ENCODE measurements at places on chromosomes 2 and 18. TPM values are rescaled to one million over a fixed set of nuclear protein-coding genes. Genes with fewer than 3 reads are reported as not detected.

DNA sequence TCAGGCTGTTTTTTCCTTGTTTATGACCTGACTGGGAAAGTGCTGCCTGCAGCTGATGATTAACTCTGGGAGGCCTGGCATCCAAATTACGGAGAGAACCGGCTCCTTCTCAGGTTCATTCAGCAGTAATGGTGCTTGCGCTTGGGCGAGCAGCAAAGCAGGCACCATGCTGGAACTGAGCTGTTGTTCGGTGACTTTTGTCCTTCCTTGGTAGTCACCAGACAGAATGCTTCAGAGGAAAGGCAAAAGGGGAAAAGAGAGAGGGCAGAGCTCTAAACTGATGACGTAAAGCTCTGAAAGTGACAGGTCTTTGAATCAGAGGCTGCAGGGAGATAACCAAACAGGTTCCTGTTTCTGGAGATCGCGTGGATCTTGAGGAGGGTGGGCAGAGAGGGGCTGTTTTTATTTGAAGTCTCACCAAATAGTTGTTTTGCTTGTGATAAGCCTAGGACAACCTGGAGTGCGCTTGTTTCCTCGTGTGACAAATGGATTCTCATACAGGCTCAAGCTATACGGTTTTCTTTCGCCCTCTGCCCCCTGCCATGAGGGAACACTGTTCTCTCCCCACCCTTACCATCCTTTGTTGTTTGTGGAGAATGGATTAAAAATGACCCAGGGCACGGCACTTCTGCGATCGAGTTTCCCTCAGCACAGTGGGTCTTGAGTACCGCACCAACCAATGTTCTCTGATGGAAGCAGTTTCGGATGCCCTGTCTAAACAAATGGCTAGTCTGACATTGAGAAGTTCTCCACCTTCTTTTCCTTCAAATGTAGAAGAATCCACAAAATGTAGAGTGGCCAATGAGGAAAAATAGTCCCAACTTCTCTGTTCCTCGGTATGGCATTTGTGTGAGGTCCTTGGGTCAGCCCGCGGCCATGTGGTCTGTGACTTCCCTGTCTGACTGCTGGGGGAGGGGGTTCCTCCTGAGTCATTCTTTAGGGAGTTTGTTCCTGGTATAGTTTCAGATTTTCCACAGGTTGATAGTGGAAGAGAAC, 1.3 kb downstream of the RASGRP3 start:
- DNase-seq, result no peak

- DNase-seq, result no peak
Measured at GRCh38 chr2:62204998-62205496, 9.1 kb downstream of the B3GNT2 start.

DNA sequence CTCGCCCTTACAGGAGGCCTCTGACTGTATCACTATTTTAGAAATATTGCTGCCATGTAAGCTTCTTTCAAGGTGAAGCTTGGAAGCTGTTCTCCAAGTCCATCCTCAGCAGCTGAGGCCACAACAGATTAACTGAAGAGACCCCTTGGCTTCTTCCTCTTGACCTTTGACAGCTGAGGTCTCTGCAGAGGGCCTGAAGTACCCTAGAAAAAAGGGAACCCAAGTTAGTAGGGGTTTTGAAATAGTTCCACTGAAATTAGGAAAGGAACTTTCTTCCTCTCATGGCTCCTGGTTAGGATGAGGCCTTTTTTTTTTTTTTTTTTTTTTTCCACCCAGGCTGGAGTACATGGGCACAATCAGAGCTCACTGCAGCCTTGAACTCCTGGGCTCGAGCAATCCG, 15.5 kb upstream of the IHH start:
- no peak for DNase-seq

DNA sequence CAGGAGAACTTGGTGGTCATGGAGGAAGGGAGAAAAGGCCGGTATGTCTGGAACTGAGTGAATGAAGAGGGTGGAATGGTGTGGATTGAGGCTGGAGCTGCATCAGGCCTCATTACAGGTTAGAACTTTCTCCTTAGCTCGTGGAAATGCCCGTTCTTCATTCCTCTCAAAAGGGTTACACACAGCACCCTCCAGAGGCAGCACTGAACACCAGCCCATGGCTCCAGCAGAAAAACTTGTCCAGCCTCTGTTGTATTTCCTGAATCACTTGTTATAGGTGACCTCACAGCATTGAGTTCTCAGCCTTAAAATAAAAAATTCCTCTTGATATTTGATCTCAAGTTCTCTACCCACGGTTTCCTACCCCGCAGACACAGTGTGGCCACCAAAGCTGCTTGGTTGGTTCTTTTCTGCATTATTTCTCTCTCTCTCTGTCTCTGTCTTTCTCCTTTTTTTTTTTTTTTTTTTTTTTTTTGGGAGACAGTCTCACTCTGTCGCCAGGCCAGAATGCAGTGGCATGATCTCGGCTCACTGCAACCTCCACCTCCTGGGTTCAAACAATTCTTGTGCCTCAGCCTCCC, 89.6 kb downstream of the ITGB1BP1 start:
- DNase-seq, result peak; percentile 65

DNA sequence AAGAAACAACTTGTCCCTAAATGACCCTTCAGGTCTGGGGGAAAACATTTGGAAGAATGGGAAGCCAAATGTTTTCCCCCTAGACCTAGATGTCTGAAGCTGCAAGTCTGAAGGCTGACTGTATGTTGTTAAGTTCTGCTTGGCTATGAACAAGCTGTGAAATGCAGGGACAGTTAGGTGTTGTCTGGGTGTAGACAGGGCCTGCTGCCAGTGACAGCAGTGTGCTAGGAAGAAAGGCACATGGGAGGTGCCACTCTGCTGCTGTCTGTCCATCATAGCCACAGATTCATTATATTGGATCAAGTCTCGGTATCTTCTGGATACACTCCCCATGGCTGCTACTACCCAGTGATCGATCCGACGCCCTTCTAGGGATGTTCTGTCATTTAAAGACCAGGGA, 265.9 kb upstream of the PXDN start:
- peak; percentile 2 for DNase-seq

DNA sequence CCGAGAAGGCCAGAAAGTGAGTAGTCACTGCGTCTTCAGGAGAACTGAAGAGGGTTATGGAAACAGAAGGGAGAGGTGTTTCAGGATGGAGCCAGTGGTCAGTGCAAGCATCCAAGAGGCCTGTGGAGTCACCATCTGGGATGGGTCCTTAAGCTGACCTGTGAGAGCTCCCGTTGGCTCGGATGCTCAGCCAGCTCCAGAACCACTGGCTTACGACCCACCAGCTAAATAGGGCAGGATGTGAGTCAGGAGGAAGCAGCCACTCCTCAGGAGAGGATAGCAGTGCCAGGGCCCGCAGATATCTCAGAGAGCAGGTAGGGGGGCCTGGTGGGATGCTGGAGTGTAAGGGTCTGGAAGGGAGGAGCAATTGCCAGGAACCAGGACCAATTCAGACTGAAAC, 63.1 kb upstream of the B3GNT7 start:
- peak; percentile 17 for DNase-seq

DNA sequence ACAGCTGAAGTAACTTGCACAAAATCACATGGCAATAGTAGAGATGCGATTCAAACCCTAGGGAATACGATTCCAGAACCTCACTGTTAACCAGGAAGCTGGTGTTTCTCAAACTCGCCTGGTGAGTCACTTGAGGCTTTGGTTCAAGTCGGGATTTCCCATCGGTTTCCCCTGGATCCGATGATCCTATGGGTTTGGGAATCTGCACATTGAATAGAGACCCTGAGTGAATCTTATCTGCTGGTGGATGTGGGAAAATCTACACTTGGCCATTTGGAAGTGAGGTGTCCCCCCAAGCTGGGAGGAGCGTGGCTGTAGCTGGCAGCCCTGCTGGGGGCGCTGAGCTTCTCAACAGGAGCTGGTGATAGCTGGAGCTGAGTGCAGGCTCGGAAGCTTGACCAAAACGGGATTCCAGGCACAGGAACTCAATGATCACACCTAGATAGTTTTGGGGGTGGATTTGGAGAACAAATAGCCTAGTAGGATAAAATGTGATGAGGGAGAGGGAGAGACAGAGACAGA, 135.4 kb downstream of the PRKCE start:
- no peak for DNase-seq

GRCh38 chr2:168849610-168850009, 40.6 kb downstream of the SPC25 start:
- DNase-seq, result no peak

DNA sequence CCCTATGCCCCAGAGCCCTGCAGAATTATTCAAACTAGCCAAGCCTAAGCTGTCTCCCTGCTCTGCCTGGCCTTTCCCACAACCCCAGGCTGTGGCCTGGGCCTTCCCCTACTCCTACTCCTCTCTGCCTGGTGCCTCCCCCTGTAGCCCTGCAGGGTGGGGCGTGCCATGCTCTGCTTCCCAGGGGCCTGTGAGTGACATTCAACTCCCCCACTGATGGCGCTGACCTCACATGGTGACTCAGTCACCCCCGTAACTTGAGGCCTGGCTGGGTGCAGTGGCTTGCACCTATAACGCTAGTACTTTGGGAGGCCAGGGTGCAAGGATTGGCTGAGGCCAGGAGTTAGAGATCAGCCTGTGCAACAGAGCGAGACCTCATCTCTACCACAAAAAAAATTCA, 60.6 kb downstream of the KIF1A start:
- no peak for DNase-seq

DNA sequence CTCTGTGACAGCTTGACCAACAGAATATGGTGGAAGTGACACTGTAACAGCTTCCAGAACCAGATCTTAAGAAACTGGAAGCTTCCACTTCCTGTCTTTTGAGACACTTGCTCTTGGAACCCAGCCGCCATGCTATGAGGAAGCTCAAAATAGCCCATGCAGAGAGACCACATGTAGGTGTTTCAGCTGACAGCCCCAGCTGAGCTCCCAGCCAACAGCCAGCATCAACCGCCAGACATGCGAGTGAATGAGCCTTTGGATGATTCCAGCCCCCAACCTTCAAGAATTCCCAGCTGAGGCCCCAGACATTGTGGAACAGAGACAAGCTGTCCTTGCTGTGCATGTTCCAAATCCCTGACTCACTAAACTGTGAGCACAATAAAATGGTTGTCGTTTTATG, 27.9 kb downstream of the ACVR1 start:
- DNase-seq, result no peak

- DNase-seq, result no peak
Measured at GRCh38 chr2:192007581-192008228, 160.8 kb upstream of the CAVIN2 start.

- no peak for DNase-seq
Measured at GRCh38 chr2:170176212-170176611, 1.7 kb upstream of the MYO3B start.

- no peak for DNase-seq
Measured at GRCh38 chr18:76679259-76679658, 143.1 kb upstream of the ZNF236 start.

DNA sequence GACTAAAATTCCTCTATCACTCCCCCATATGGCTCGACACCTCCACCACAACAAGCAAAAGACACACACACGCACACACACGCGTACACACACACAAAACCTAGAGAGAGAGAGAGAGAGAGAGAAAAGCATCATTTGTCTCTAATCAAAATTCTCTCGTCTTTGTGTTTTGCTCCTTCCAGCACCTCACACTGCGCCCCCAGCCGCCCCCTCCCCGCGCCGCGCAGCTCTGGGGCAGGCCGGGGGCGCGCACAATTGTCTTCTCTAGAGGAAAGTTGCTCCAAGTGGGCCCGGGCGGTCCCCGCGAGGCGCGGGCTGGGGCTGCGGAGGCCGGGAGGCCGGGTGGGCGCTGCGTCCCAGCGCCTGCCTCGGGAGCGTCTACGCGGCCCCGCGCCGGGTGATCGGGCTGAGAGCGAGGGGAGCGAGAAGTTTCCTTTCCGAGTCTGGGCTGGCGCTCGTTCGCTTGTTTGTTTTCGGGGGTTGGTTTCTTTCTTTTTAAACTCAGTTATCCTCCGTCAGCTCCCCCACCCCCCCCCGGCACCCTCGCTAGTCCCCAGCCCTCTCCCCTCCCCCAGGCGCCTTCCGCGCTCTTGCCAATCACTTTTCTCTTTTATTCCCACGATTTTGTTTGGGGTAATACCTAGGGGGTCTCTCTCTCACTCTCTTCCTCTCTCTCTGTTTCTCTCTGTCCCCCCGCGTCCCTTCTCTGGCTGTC, 4.1 kb downstream of the ZEB2 start:
- peak; percentile 82 for DNase-seq

DNA sequence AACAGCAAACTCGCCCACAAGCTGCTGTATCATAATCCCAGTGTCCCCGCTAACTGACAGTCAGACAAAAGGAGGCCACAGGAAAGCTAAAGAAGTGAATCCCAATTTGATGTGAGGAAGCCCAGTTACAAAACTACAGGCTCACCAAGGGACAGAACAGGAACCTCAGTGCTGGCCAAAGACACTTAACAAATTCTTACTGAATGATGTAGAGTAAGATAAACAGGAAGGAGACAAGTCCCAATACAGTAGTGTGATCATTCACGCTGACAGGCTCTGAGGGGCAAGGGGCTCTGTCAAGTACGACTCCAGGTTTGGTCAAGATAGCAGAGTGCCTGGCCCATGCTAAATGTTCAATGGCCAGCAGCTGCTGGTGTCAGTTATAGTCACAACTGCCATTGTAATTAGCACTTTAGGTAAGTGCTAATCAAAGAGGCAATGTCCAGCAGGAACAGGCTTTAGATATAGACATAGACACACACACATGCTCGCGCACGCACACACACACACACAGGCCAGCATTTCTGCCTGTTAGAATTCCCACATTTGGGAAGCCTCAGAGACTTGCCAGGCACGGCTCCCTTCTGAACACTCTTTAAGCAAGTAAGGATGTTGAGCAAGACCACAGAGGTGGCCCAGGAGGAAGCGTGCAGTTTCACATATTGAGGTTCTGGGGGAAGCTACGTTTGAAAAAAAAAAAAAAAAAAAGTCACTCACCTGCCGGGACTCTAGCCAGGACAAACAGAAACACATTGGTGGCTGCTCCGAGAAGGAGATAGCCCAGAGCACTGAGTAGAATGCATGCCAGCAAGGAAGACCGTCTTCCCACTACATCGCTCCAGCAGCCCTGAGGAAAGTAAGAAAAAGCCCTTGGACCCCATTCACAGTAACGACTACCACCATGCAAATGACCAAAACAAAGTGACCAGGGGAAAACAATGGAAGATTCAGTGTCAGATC, 35.4 kb upstream of the TMEM182 start:
- no peak for DNase-seq

DNA sequence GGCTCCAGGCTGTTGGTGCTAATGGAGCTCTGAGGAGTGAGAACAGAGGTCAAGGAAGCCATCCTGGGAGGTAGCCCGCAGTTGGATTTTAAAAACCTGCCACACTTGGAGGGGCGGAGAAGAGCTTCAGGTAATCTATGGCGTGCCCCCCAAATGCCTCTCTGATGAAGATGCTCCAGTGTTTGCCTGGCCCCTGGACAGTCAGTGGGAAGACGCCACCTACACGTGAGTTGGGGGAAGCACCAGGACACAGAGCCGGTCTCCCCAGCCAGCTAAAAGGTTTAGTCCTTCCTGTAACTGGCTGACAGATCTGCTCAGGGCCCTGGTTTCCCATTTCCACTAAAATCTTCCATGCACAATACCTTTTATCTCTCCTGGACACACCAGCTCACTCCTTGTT, 225.0 kb downstream of the TTC32 start:
- no peak for DNase-seq

GRCh38 chr18:52344881-52345280, 4.9 kb downstream of the DCC start:
- DNase-seq, result no peak

The SERPINB7 gene
- 0.53 TPM for total RNA-seq

The RBMS1 gene
- 119 TPM for total RNA-seq

The AMER3 gene
- not detected for total RNA-seq

The CLEC4F gene
- 1.7 TPM for total RNA-seq

The DCDC2C gene
- 4.6 TPM for total RNA-seq

The MOGAT1 gene
- 0.45 TPM for total RNA-seq

Data from sciatic nerve (tissue), 2 donors.